ENCODE measurements at places on chromosomes 11 and 22.

DNA sequence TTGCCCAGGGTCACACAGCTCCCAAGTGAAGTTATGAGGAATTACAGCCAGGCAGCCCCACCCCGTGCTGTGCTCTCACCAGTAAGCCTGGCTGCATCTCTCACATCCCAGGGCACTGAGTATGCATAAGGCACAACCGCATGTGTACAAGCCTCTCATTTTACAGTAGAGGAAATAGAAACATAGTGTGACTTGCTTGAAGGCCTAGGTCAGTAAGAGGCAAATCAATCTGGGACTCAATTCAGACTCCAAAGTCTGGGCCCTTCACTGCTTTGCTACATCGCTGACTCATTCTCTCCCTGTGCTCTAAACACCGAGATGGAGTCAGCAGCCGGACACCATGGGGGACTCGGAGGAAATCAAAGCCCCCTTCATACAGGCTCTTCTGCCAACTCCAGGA lies 7.9 kb downstream of the ABTB2 start:
- DNase-seq: no peak

DNA sequence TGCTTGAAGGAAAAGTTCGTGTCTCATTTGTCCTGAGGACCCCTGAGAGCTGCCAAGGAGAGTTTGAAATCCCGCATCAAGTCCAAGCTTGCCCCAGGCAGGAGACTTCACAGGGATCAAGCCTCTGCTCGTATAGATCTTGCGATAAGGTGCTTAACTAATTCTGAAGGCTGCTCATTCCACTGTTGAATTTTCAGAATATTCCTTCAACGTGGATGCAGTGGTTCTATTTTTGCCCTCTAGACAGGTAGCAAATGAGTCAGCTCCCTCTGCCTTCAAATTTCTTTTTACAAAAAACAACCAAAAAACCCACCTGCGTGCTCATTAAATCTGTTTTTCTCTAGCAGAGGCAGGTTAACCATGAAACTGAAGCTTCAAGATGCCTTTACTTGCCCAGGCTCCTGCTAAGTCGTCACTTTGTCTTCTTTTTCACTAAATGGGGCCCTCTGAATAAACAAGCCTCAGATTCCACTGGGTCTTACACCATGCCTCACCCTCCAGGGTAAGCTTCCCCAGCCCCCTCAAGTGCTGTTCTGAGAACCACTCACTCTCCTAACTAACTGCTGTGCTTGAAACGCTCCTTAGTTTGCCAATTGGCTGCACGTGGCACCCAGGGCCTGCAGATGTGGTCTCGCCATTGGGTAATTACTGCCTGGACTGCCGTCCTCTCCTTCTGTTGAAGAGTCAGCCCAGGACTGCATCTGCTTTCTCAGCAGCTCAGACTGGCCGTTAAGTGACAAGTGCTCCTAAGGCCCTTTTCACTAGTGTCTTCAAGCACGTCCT lies 105.0 kb downstream of the TRPC6 start:
- no peak for DNase-seq

GRCh38 chr11:57277845-57278720 lies 41.0 kb upstream of the APLNR start:
- DNase-seq: peak; percentile 22

DNA sequence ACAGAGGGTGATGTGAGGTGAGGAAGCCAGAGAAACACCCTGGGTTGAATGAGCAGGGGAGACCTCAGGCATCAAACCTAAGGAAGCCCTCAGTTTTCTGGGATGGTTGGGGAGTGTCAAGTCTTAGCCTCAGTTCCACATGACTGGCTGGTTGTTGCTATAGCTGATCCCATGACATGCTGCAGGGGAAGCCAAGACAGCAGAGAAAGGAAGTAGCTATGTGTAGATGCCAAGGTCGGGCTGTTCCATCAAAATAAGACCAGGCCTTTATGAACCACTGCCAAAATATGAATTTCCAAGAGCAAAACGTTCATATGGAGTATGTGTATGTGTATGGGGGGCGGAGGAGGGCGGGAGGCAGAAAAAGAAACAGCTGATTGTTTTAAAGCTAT lies 11.6 kb downstream of the CD59 start:
- peak; percentile 69 for DNase-seq

GRCh38 chr11:102553835-102554282 lies 23.3 kb upstream of the MMP7 start:
- DNase-seq: no peak

DNA sequence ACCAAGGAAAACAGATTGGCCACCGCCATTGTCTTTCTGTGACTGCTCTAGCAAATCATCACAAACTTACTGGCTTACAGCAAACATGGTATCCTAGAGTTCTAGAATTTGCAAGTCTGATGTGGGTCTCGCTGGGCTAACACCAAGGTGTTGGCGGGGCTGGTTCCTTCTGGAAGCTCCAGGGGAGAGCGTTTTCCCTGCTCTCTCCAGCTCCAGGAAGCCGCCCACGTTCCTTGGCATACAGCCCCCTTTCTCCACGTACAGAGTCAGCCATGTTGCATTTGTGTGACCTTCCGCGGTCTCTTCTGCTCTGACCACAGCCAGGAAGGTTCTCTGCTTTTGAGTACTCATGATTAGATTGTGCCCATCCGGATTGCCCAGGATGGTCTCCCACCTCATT lies 27.5 kb downstream of the TBC1D22A start:
- no peak for DNase-seq
